D721Med (cell line): ENCODE measurements at places on chromosomes 2 and 18.

- no peak for DNase-seq
Measured at GRCh38 chr2:160679686-160680085, 186.1 kb upstream of the RBMS1 start.

DNA sequence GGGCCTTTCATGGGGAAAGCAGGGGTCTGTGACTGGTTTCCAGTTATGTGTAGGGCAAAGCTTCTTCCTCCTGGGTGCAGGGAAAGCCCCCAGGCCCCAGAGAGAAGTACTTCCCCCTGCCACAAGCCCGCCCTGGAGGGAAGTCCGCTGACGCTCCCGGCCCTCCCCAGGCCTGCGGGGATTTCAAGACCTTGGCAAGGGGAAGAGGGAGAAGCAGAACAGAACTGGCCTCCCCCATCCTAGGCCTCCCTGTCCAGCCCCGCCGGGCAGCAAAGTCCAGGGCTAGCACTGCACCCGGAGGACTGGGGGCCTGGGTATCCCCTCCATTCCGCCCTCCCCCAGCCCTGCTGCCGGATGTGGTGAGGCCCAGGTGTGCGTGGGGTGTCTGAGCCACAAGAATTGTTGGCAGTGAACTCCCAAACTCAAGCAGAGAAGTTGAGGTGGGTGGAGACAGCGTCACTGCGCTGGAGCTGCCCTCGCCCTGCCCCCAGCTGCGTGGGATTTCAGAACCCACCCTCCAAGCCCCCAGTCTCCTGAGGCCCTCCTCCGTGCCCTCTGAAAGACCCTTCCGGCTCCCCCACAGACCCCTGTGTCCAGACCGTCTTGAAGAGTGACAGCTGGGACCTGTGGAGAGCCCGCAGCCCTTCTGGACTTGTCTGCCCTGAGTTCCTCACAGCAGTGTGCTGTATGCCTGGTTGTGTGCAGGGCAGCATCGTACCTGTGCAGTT, 1.1 kb upstream of the DUSP2 start:
- DNase-seq: no peak

DNA sequence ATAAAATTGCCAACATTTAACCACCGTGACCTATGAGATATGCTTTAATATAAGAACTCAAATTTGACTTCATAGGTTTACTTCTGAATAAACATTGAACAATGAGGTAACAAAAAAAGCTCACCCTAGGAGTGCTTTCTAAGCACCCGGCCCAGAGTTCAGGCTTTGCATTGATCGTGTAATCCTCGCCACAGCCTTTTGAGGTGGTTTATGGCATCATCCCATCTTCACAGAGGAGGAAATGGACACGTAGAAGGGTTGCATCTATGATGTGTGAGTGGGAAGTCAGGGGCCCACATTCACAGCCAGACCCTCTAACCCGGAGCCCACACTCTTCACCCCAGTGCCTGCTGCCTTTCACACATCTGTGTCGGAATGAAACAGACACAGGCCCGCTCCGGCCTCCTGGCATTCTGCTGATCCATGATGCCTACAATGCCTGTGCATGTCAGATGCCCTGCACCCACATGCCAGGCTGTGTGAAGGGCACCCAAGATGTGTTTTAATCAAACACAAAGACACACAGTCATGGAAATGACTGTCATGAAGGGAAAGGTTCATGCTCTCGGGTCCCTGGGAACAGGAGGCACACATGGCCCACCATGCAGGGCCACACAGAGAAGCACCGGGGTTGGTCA, 48.6 kb upstream of the RPL31 start:
- DNase-seq: no peak

DNA sequence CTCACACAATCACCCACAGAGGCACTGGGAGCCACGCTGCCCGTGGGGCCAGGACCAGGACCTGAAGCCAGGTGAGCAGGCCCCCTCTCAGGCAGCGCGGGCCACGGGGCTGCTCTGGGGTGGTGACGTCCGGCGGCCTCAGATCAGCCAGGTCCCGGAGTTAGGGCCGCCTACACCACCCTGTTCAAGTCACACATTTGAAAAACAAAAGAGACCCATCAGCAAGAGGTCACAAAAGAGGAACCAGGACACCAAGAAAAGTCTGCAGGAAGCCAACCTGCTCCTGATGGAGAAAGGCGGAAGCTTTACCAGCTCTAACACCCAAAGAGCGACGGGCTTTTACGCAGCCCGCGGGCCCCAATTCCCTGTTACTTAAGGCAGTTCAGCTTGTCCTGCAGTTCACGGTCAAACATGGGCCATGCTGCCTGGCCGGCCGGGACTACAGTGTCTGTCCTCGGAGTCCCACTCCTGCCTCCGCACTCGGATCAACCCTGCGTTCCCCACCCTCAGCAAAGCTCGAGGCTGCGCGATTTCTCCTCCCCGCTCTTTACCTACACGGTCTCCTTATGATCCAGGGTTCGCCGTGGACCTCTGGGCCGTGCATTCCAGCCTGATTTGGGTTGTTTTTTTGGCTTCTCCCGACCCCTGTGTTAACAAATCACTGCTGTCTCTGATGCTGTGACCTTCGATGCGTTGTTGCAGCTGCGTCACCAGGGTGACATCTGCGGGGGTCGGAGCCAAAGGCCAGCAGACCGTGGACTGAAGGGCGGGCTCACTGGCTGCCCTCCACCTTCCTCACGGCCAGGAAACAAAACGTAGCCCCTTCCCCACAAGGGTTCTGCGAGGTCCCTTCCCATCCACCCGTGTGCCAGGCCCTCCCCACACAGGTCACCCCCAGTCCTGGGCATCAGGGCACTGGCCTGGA, 31.0 kb downstream of the SNORC start:
- DNase-seq: no peak

DNA sequence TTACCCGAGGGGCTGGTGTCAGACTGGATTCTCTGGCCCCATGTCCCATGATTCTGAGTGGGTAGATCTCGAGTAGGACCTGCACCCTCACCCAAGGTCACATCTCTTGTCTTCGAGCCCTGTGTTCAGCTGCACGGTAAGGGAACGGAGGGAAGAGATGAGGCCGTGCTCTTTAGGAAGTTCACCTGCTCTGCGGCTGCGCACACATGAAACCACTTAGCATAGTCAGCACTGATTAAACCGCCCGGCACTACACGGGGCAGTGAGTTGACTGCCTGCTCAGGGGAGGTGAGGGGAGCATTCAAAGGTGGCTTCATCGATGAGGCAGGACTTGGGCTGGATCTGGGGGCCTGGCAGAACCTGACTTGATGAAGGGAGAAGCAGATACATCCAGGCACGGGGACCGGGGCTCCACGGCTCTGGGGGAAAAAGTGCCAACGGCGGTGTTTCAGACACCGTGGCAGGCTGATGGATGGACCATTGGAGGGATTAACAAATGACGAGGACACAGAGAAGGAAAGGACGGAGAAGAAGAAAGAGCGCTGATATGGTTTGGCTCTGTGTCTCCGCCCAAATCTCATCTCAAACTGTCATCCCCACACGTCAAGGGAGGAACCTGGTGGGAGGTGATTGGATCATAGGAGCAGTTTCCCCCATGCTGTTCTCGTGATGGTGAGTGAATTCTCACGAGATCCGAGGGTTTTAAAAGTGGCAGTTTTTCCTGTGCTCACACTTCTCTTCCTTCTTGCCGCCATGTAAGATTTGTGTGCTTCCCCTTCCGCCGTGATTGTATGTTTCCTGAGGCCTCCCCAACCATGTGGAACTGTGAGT, 248.6 kb downstream of the CYP26B1 start:
- DNase-seq: no peak

DNA sequence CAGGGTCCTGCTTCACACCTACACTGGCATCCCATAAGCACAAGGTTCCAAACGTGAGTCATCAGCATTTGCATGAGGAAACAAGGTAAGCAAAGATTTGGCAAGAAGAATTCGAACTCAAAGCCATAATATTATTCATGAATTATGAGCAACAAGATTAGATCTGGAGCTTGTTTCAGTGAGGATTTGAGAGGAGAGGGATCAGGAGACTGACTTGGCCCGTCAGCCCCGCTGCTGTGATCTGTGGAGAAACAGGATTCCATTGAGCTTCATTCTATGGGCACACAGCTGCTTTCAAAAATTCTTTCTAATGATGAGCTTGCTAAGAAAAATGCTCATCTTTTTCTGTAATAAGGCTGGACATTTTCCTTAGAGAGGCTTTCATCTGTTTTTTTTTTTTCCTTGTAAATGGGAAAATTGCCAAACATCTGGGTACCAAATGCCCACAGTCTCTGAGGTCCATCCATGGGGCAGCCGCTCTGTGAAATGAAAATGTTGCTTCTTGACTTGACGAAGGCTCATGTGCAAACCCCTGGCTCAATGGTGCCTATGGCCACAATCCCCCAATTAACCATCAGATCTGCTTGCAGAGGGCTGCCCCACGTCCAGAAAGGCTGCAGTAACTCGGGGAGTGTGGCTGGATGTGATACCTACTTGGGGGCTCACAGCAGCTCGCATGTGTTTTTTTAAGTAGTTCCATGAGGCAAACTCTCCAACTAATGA, 179.3 kb downstream of the TMEM18 start:
- DNase-seq: no peak

DNA sequence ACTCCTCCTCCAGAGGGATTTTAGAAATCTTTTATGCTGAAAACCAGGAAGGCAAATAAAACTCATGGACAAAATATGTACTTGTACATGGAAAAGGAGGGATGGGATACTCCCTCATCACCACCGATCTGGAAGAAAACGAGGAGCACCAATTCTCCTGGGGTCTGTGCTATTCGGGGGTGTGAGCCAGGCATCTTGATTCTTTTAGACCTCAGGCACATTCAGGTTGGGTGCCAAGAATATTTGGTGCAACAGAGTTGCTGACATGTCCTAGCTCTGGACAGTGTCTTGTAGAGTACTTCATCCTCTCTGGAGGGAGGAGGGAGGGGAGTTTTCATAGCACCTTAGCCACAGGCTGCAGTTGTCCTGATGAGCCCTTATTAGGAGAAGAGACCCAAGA, 163.0 kb downstream of the PRKCE start:
- no peak for DNase-seq
